ENCODE measurements at places on chromosomes 5 and 9.

DNA sequence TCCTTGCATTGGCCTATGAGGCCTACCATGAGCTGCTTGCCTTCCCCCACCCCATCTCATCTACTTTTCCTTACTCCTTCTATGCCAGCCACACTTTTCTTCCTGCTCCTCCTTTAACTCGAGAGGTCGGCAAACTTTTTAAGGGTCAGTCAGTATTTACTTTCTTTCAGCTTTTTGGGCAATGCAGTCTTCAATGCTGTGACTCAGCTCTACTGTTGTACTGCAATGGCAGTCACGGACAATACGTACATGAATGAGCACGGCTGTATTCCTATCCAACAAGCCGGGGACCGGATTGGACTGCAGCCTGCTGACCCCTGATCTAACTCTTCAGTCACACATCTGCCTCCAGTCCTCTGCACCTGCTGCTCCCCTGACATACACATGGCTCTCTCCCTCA, 602 bp upstream of the ACTL7A start:
- DNase-seq, result no peak

DNA sequence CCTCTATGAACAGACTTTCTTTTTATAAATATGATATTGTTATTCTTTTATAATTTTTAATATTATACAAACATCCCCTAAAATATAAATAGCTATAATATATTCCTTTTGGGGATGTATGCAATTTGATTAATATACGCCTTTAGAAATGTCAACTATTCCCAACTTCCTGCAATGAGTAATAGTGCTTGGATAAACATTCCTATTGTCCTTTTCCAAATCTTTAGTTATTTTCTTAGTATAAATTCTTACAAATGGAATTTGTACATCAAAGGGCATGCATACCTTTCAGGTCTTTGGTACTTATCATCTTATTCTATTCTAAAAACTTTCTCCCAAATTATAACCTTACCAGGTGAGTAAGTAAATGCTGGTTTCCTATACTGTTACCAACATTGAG, 6.2 kb downstream of the NLN start:
- DNase-seq, result no peak

- no peak for DNase-seq
Measured at GRCh38 chr9:81682177-81682576, 7.2 kb downstream of the TLE1 start.

- DNase-seq, result no peak
Measured at GRCh38 chr5:59418808-59419207, 474.7 kb downstream of the PDE4D start.

GRCh38 chr9:4237748-4238511, 61.9 kb downstream of the GLIS3 start:
- no peak for DNase-seq

DNA sequence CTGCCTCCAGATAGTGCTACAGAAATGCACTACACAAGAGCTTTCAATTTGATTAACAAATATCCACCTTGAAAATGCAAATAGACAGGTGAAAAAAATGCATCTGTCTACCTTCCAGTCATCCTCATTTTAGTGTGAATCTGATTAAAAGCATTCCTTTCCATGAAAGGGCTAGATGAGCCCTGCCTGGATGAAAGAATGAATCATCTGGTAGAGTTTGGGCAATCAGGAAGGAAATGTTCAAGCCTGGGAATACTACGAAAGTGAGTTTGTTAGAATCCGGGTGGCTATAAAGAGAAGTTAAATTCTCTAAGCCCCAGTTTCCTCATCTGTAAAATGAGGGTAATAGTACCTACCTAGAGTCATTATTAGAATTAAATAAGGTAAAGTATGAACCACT, 142.6 kb downstream of the FAM114A2 start:
- no peak for DNase-seq

- DNase-seq, result no peak
Measured at GRCh38 chr5:10498350-10498749, 56.7 kb downstream of the ROPN1L start.

- no peak for DNase-seq
Measured at GRCh38 chr5:122366501-122366900, 54.5 kb downstream of the SNCAIP start.

DNA sequence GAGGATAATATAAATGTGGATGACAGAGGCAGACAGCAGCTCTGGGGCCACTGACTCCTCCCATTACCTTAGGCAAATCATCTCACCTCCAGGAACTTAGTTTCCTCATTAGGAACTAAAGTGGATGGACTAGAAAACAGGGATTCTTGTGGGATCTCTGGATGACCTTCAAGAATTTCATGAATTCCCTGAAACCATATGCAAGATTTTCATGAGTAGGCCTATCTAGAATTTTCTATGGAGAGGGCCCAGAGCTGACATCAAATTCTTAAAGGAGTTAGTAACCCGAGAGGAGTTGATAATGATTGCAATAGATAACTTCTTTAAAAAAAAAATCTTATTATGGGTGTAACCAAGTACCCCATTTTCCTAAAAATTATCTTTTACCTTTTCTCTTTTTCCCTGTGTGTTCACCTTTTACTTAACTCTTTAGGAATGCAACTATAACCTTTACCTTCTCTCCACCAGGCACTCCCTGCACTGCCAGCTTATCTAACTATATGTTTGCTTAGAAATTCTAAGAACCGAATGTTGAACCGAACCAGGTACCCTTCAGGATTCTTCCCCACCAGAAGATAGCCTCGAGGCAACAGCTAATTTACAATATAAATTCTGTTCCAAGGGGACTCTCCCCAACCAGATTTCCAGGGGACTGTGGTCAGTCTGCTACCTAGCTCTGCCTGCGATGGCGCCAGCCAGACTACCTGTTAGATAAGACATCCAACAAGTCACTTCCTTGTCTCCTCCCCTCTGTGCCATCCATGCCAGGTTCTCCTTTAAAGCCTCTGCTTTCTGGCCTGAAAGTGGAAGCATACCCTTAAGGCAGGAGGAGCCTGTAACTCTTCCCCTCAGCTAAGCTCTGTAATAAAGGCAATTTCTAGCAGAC, 86.0 kb downstream of the GCNT4 start:
- DNase-seq, result no peak

DNA sequence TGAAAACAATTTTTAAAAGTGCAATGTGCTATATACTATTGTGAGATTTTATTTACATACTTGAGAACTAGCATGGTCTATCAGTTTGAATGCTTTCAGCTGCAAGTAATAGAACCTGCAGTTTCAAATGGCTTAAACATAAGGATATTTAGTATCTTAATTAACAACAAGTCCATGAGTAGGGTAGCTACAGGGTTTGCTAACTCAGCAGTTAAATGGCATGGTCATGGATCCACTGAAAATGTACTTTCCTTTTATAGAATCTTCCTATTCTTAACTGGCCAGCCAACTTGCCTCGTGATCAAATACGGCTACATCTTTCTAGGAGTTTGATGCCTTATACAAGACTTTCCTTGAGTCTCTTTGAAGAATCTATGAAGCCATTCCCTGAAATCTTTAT, 452.8 kb upstream of the SEMA6A start:
- DNase-seq, result no peak

DNA sequence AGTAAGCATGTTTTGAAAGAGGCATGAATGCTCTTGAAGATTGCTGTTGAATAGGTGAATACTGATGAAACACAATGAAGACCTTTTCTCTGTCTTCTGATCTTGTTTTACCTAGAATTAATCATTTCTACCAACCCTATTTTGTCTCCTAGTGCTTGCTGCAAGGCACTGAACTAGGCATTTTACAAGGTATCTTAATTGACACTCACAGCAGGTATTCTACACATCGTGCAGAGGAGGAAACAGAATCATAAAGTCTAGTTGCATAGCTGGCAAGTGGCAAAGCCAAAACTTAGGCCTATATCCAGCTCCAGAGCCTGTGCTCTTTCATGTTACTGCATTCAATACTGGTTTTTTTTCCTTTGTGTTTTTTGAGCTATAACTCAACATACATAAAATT, 50.7 kb downstream of the CTNNA1 start:
- no peak for DNase-seq

DNA sequence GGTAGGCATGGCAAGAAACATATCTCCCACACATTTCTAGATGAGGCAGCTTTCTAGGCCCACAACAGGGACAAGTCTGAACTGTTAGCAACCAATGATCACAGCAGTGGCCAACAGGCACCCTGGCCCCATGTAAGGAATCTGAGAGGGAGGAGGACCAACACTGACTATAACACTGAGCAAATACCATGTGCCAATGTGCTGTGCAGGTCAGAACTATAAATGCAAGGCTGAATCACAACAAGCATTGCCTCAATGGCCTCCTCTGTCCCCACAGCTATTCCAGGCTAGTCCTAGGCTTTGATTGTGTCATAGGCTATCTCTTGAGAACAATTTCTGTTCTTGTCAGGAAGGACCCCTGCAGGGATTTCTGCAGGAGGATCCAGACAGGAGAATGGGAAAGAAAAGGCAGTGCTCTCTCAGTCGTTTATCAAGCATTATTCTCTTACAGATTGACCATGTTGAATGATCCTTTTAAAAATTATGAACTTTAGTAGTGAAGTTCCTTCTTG, 221.2 kb downstream of the TLE1 start:
- DNase-seq, result no peak

- no peak for DNase-seq
Measured at GRCh38 chr9:114844766-114845165, 38.9 kb upstream of the TNFSF15 start.

DNA sequence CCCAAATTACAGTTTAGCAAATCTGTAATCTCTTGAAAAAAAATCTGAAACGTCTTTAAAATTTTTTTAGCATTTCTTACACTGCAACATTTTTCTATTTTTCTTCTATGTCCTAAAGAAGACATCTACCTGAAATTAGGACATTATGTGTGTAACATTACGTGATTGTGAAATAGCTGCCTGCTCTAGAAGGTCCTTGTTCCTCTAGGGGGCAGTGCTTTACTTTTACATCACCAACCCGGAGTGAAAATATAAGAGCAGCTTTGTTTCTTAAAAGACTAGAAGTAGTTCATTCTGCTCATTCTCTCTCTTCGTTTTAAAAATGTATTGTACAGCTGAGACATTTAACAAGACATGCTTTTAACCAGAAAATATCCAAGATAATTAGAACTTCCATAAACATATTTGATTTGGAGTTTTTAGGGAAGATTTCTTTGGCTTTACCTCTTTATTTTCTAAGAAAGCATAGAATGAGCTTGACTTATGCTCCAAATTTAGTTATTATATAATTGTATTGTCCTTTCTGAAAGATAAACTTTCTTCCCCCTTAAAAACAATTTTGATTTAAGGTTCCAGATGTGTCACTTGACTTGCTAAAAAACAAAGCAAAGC, 48.1 kb upstream of the RIOK2 start:
- DNase-seq, result no peak

DNA sequence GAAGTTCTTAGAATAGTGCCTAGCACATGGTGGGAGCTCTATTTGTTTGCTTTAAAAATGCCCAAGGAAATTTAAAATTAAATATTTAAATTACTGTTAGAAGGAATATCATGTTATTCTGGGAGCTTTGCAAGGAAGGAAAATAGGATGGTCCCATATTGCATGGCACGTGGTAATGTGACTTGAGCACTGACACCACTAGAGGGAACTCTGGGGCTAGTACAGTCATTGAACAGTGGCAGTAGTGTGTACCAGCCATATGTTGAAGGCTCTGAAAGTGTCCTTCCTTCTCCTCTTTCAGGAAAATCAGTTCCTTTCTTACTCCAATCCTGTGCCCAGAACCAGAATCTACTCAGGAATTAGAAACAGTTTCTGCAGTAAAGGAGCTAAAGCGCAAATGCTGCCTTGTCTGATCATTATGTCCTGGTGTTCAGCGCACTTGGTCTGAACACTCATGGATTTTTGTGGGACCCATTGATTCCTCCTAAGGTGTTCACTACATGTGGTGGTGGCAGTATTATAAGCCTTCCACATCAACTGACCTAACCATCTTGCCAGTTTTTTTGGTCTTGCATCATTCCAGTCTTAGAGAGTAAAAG, 54.1 kb downstream of the GDA start:
- DNase-seq, result no peak

GRCh38 chr5:41924872-41925554, at the start of gene FBXO4:
TSS of gene FBXO4 (plus strand) at chr5:41925281. CDS start at chr5:41925310, 29 bp downstream.
- peak; percentile 77 for DNase-seq

- no peak for DNase-seq
Measured at GRCh38 chr9:126236273-126236672, 90.4 kb upstream of the MVB12B start.

- no peak for DNase-seq
Measured at GRCh38 chr5:173627860-173628392, 11.5 kb upstream of the BOD1 start.
